ENCODE measurements at places on chromosomes 7 and 10.

DNA sequence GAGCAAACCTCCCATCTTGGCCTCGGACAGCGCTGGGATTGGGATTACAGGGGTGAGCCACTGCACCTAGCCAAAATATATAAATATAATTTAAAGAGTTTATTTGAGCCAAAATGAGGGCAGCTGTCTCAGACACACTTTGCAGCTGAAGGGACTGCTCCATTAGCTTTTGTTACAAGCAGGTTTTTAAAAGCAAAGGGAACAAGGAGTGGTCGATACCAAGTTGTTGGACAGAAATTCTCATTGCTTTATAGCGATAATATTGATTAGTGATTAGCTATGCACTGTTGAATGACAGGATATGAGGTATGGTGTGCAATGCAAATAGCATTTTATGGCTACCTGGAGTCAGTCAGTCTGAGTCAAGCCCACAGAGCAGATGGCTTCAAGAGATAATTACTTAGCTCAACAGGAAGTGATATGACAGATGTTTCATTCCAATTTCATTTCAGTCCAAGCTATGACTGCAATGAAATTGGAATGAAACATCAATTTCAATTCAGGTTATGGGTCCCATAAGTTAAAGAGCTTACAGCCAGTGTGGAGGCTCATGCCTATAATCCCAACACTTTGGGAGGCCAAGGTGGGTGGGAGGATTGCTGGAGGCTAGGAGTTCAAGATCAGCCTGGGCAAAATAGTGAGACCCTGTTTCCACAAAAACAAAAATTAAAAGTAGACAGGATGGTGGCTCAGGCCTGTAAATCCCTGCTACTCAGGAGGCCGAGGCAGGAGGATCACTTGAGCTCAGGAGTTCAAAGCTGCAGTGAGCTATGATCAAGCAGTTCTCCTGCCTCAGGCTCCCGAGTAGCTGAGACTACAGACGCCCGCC is 23.1 kb downstream of the TYW1 start:
- DNase-seq = peak; percentile 83

DNA sequence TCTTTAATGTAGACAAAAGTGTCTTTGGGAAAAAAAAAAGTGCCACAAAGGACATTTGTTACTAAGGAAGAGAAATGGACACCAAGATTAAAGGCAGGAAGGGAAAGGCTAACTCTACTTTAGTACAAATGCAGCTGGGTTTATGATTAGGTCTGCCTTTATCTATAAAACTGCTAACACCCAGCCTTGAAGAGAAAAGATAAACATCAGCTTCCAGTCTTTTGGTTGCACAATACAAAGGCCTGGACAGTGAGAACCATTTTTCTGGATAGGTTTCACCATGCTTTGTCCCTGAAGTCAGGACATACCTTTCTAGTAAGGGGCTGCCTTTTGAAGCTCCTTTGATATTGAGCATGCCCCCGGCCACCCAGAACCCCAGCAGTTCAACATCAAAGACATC is 45.1 kb downstream of the ZNF248 start:
- DNase-seq = no peak

DNA sequence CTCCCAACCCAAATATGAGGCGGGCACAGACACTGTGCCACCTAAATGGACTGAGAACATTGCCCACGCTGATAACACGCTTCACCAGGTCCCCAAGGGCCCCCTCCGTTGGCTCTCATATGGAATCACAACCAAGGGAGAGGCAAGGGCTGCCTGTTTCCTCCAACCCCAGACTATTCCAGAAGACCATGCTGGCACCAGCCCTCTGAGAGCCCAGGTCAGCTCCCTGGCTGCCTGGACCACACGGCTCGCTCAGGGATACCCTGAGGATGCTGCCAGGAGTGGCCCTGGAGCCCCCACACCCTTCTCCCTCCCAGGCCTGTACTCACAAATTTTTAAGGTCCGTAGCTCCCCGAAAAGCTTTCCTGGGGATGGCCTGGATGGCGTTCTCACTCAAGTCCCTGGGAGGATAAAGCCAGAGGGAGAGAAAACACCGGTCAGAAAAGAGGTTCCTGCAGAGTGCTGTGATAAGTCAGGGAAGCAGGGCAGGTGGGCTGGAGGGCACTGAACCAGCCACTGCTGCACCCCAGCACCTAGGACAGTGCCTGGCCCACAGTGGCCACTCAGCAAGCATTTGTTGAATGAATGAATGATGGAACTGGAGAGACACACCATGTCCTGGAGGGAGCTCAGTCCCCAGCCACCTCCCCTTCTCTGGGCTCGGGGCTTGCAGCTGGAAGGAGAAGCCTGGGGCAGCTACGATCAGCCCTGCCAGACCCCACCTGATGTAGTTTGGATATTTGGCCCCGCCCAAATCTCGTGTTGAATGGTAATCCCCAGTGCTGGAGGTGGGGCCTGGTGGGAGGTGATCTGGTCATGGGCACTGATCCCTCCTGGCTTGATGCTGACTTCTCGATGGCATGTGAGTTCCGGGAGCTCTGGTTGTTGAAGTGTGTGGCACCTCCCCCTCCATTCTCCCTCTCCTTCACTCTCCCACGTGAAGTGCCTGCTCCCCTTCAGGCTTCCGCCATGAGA is 119.8 kb downstream of the SLIT1 start:
- no peak for DNase-seq

DNA sequence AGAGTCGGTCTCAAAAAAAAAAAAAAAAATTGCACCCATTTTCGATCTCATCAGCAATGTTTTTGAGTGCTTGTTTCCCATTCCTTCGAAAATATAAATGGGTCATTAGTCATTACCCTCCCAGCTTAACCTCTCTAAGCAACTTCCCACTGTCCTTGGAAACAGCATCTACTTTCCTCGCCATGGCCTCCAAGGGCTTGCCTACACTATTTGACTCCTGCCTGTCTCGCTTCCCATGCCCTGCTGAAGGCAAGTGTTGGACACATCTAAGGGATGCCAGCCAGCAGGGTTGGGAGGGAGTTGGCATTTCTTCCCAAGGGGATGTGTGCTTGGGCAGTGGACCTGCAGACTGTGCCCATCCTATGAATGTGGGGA is 12.7 kb upstream of the RHBDD2 start:
- no peak for DNase-seq

GRCh38 chr10:18868919-18869318 is 179.7 kb upstream of the MALRD1 start:
- no peak for DNase-seq

DNA sequence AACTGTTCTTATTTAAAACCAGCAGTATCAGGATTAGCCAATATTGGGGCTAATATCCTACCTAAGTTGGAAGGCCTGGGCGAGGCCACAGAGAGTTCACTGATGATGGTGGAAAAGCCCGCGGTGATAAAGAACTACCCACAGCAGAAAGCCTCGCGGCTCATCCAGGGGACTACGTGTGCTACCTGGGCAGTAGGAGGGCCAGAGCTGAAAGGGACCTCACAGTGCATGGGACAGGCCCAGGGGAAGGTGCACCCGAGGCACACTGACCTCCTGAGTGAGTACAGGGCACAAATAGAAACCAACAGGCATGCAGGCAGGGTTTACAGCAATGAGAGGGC is 1.4 kb downstream of the WDR86 start:
- DNase-seq = no peak

GRCh38 chr7:65978891-65979582 is 3.0 kb downstream of the GUSB start:
- DNase-seq = no peak

GRCh38 chr10:65197935-65198334 is 1676.7 kb downstream of the REEP3 start:
- no peak for DNase-seq

DNA sequence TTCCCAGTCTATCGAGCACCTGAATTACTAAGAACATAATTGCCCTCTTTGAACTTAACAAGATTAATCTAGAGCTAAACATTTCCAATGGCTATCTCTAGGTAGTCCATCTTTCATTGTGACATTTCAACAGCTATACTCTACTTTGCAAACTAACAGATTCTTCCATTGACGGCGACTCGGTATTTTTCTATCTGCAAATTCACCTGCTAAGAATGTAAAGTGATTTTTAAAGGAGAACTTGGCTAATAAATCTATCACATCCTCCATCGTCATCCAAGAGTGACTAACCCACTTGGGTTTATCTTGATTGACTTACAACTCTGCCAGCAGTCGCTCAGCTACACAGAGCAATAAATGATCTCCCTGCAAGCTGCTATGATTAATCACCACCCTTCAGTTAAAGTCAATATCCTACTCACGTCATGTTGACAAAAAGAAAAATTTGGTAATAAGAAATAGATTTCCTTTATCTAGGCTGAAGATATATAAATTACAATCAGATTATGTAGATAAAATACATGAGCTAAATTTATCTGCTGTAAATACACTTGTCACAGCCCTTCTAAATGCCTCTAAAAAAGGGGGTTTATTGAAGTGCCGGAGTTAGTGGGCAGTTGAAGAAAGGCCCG is 99.5 kb downstream of the SFMBT2 start:
- no peak for DNase-seq

DNA sequence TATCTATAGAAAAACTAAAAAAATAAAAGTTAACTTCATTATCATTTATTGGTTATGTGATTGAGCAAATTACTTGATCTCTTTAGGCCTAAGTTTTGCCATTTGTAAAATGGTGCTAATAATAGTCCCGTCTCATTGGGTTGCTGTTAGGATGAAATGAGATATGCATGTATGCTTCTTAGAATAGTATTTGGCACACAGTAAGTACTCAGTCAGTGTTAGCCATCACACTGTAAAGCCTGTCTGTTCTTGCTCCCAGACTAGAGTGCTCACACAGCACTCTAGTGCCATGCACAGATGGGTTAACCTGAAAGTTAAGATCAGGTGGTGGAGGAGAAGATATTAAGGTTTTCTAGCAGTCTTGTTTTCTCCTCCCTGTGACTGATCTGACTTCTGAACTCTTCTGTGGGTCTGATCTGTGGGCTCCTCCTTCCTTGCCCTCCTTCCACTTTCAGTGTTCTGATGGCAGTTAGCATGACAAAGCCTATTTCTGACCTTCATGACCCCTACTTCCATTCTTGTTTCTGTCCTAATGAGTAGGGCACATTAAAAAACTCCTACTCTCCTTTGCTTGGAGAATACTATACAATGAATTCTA is 167.5 kb downstream of the RNLS start:
- no peak for DNase-seq

GRCh38 chr10:48316236-48316635 is 9.8 kb downstream of the MAPK8 start:
- DNase-seq = no peak

DNA sequence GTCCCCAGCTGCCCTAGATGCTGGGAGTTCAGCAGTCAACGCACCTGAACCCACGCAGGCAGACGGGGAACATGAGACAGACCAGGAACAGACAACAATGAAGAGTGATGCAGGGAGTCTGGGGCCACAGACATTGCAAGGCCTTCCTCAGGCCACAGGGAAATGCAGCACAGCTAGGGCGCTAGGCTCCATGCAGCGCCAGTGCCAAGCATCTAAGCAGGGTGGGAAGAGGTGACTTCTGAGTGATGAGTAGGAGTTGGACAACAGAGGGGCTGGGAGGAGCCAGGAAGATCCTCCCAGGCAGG is 7.7 kb upstream of the RET start:
- DNase-seq = no peak

All from K562 (cell line).